ENCODE measurements at places on chromosomes 2 and 18.
A peak's percentile ranks its signal among the peaks of the same experiment; 100 is the strongest.

DNA sequence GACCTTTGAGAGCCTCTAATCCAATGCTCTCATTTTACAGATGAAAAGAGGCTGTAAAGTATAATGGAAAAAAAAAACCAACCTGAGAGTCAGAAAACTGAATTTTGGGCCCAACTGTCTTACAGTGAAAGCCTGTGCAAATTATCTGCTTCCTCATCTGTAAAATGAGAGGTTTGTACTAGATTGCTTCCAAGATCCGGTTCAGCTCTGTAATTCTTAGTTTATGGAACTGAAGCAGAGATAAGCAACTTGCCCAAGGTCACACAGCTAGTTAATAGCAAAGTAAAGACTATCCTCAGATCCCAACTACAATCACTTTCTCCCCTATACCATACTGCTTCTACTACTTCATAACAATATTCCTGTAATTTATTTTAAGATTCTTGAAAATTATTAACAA is 6.3 kb downstream of the TLK1 start:
- no peak for DNase-seq

DNA sequence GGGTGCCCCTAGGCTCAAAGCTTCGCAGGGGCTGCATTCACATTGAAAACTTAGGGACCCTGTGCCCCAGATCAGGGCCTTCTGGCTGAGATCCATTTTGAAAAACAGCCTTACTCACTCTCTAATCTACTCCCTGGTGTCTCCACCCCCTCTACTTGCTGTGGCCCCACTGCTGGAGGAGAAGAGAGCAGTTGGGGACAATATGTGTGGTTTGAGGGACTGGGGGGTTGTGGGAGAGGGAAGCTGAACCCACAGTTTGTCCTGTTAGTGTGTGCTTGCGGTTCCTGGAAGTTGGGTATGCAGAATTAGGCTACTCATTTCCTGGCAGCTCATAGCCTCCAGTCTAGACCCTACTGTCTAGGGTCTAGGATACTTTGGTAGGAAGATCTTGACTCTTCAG is 211.4 kb downstream of the PRKCE start:
- peak; percentile 24 for DNase-seq

GRCh38 chr2:171386627-171387026 is 47.2 kb downstream of the METTL8 start:
- no peak for DNase-seq

DNA sequence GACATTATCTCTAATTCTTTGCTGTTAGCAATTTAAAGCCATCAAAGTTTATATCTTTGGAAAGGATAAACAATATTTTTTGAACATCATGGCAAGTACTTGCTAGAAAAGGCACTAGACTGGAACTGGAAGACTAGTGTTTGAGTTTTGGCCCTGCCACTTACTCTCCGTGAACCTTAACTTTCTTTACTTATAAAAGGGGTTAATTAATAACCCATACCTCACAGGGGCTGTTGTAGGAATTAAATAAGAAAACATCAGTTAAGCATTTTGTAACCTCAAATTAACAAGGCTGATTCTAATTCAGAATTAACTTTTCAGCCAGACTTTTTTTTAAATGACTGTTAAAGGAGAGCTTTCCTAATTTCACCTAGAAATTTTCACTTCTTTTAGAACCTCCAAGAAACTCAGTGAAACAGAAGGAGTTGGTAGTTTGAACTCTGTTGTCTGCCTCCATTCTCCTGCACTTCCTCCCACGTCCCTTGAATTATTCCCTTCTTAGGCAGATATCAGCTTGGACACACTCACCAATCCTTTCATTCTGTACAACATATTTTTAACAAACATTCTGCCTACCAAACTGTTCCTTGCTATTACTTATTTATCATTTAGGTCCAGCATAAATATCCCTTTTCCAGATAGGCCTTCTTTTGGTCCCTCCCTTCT is 79.5 kb downstream of the COX7A2L start:
- no peak for DNase-seq

DNA sequence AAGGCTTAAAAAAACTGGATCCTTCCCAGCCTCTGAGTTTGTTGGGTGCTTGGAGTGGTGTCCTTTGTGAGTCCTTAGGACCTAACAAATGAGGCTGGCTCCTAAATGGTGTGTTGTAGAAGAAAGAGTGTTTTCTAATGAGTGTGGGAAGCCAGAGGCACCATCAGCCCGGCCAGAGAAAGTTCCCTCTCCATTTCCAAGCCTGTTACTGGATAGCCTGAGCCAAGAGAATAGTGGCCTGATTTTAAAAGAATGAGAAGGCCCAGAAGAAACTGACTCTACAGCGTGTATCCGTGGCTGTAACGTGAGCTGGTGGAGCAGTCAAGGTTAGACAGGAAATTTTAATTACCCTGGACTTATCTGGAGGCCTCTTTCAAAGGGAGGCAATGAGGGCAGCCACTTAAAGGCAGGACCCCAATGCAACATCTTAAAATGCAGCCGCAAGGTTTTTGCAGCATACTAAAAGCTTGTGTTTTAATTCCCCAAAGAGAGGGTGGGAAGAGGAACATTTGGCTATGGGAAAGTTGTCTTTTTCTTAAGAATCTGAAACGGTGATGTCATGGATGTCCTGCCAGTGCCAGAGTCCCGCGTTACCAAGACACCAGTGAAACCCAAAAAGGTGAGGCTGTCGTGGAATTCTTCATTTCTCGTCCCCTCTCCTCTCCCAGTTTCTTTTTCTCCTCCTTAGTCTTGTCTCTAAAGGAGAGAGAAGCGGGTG is 4.6 kb downstream of the EFHD1 start:
- DNase-seq, result no peak

DNA sequence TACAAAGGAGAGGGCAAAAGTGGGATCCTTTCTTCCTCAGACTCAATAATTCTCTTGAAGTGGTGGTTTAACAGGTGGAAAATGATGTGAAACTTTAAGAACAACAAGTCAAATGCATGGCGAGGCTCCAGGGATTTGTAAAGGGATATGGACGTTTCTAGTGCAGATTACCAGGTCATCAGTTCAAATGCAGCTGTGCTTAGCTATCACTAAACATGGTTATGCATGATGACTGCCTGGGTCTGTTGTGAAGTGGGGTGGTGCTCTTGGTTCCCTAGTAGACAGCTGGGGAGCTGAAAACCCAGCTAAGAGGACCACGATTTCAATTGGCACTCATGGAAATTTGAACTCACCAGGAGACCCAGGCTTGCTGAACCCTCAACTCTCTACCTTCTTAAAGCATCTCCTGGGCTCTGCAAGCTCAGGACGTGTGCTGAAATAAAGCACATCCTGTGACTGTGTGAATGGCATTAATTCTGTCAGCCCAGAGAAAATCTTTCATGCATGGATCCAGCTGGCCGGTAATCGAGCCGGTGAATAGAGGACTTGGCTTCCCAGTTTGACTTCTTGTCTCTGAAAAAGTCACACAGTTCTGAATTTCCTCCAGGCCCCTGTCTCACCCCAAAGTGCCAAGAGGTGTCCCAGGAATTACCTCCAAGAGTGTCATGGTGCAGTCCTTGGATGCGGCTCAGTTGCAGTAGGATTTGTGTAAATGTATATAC is 146.1 kb downstream of the MTX2 start:
- DNase-seq, result no peak

Measured in coronary artery (tissue), 2 donors.